Activated naive CD8-positive, alpha-beta T cell treated with anti-CD3 and anti-CD28 coated beads for 36 hours (primary cell): ENCODE measurements at places on chromosomes 12 and 14. TPM values are rescaled to one million over a fixed set of nuclear protein-coding genes. Genes with fewer than 3 reads are reported as not detected.
A peak's percentile ranks its signal among the peaks of the same experiment; 100 is the strongest.

The DTX3 gene
- 20.2 TPM for total RNA-seq

The NFE2 gene
- total RNA-seq, result not detected

The CLEC4D gene
- total RNA-seq, result not detected

DNA sequence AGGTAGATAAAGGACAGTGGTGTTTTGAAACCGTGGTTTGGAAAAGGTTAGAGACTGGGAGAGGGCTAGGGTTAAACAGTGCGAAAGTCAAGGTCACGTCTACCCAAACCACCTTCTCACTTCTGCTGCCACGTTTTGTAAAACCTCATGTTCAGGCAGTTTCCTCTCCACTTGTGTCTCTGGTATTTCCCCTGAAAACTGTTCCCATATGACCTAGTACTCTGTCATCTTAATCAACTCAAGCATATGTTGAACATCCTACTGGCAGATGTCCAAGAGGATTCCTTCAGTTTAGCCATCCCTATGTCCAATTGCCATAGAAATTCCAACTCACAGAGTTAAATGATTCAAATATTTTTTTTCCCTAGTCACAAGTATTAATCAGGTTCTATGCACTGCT is 17.4 kb downstream of the CLEC4C start:
- no peak for DNase-seq
- no peaks in the 10 kb centered on the region for H3K36me3 ChIP-seq
- H3K4me1 ChIP-seq, result no peaks in the 10 kb centered on the region
- H3K4me3 ChIP-seq, result no peak overlapping the region
- no peaks in the 10 kb centered on the region for H3K27me3 ChIP-seq

DNA sequence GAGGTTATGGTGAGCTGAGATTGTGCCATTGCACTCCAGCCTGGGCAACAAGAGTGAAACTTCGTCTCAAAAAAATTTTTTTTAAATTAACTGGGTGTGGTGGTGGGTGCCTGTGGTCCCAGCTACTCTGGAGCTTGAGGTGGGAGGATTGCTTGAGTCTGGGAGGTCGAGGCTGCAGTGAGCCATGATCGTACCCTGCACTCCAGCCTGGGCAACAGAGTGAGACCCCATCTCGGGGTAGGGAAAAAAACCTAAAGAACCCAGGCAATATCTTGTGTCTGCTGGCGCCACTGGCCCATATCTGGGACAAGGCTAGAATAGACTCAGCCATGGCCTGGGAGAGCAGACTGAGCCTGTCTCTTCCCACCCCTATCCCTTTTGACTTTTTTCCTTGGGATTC is 9.1 kb upstream of the GPRC5A start:
- H3K4me1 ChIP-seq, result no peaks in the 10 kb centered on the region
- no peaks in the 10 kb centered on the region for H3K36me3 ChIP-seq
- no peaks in the 10 kb centered on the region for H3K27me3 ChIP-seq
- no peak overlapping the region for H3K27ac ChIP-seq
- DNase-seq, result no peak
- H3K4me3 ChIP-seq, result no peak overlapping the region

DNA sequence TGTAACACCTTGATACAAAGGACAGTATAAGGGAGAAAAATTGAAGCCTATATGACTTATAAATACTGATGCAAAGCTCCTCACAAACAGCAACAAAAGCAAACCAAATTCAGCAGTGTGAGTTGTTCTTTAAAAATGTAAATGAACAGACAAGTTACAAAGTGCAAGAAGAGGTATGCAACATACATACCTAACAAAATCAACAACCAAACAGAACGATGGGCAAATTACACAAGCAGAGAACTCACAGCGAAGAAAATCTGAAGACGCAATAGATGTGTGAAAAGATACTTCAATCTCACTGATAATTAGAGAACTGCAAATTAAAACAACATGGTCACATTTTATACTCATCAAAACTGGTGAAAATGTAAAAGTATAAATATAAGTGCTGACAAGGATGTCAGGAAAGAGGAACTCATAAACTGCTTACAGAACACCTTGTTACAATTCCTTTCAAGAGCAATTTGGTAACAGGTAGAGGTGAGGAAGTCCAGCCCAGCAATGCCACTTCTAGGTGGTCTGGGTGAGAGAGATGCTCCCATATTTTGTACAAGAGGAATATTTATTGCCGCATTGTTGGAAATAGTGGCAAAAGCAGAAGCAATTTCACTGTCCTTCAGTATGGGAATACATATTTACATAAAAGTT is 47.3 kb downstream of the CORO1C start:
- peaks cover 21% of the 10 kb centered on the region for H3K4me1 ChIP-seq
- H3K36me3 ChIP-seq, result no peaks in the 10 kb centered on the region
- no peaks in the 10 kb centered on the region for H3K27me3 ChIP-seq
- no peak overlapping the region for H3K4me3 ChIP-seq
- no peak for DNase-seq

DNA sequence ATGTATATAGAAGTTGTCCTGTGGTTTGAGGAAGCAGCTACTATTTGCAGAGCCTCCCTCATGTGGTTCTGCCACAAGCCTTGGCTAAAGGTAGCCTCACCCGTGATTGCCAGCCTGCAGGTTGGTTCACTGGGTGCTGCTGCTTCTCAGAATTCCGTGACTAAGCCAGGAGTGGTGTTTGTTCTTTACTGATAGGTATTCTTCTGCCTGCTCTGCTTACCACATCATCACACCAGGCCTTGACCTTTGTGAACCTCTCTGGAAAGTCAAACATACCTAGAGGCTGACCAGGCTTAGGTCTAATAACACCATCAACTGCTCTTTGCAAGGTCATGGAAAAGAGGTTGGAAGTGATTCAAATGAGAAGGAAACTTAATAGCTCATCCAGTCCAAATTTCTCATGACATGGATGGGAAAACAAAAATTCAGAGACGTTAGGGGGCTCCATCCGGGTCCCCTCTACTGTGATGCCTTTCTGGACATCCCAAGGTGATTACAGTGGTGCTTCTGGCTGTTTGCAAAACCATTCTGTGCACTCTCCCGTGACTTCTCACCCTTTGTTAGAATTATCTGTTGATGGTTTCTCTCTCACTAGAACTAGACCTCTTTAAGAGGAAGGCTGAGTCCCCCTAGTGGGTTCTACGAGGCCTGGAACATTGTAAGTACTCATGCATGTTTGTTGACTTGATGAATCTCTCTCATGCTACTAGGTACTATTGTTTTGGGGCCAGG is 8.5 kb upstream of the SOCS2 start:
- H3K4me1 ChIP-seq, result peaks cover 4% of the 10 kb centered on the region
- no peak overlapping the region for H3K4me3 ChIP-seq
- no peak overlapping the region for H3K27ac ChIP-seq
- DNase-seq, result no peak
- H3K27me3 ChIP-seq, result no peaks in the 10 kb centered on the region

GRCh38 chr14:20516921-20517320 is 11.6 kb downstream of the RNASE10 start:
- H3K27me3 ChIP-seq, result no peaks in the 10 kb centered on the region
- no peaks in the 10 kb centered on the region for H3K36me3 ChIP-seq
- no peak for DNase-seq
- H3K27ac ChIP-seq, result no peak overlapping the region
- H3K4me3 ChIP-seq, result no peak overlapping the region

DNA sequence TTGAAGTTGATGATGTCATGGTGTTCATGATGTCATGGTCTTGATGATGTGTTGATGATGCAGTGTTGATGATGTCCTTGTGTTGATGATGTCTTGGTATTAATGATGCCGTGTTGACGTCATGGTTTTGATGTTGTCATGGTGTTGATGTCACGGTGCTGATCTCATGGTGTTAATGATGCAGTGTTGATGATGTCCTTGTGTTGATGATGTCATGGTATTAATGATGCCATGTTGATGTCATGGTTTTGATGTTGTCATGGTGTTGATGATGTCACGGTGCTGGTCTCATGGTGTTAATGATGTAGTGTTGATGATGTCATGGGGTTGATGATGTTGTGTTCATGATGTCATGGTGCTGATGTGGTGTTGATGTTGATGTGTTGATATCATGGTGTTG is 48.0 kb upstream of the RIMBP2 start:
- H3K27me3 ChIP-seq, result no peaks in the 10 kb centered on the region
- DNase-seq, result no peak
- no peaks in the 10 kb centered on the region for H3K36me3 ChIP-seq
- no peak overlapping the region for H3K27ac ChIP-seq
- H3K4me1 ChIP-seq, result peaks cover 20% of the 10 kb centered on the region

DNA sequence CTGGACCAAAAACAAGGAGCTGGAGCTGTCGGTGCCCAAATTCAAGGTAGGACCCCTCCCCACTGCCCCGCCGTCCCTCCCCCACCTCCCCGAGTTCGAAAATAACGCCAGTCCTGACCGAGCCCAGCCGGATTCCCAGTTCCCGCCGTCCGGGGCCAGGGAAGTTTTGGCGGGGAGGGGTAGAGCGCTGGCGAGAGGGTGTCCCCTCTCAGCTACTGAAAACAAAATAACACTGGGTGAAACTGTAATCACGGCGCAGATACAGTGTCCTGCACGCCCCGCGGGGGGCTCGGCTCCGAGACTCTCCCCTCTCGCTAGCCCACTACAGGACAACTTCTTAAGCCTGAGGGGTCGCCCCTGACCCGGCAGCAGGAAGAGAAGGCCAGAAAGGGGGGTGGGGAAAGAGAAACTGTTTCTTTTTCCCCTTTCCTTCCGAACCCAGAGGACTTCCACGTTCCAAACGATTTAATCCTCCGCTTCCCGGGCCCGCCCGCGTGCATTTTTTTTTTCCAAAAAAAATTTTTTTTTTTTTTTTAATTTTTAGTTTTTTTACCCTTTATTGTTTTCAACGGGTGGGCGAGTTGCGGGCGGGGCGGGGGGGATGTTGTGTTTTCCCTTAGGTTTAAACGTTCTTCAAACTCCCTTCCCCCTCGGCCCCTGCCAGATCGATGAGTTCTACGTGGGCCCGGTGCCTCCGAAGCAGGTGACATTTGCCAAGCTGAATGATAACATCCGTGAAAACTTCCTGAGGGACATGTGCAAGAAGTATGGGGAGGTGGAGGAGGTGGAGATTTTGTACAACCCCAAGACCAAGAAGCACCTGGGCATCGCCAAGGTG is 1.6 kb downstream of the SETD1B start:
- H3K27ac ChIP-seq, result peak overlapping the region; percentile 96
- H3K4me1 ChIP-seq, result peaks cover 26% of the 10 kb centered on the region
- DNase-seq, result no peak
- H3K36me3 ChIP-seq, result peaks cover 30% of the 10 kb centered on the region
- peak overlapping the region; percentile 95 for H3K4me3 ChIP-seq
